Activated T-cell treated with anti-CD3 and anti-CD28 coated beads for 1 hour (primary cell): ENCODE measurements at places on chromosomes 3 and 15.

- DNase-seq, result no peak
Measured at GRCh38 chr3:71006810-71007785, 576.4 kb downstream of the FOXP1 start.

GRCh38 chr3:168116279-168116678 is 20.6 kb upstream of the GOLIM4 start:
- DNase-seq, result no peak

DNA sequence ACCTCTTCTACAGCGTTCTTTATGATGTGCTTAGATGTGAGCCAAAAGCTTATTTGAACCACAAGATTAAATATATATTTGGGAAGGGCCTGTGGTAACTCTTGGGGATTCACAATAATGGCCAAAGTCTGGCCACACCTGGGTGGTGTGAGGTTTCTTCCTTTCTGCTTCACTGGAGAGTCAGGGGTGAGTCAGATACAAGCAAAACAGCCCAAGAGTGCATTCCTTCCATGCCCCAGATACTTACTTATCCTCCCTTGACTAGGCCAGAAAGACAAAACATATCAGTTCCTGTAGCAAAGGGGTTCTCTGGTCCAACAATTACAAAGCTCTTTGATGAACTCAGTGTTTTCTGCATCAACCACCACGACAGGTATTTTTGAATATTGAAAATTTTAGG is 941 bp downstream of the ZBED2 start:
- DNase-seq, result no peak

- no peak for DNase-seq
Measured at GRCh38 chr3:141129541-141130011, 78.4 kb downstream of the SPSB4 start.

- DNase-seq, result no peak
Measured at GRCh38 chr3:88105325-88105724, 44.4 kb upstream of the C3orf38 start.

- no peak for DNase-seq
Measured at GRCh38 chr3:172151651-172152649, 112.6 kb downstream of the FNDC3B start.

DNA sequence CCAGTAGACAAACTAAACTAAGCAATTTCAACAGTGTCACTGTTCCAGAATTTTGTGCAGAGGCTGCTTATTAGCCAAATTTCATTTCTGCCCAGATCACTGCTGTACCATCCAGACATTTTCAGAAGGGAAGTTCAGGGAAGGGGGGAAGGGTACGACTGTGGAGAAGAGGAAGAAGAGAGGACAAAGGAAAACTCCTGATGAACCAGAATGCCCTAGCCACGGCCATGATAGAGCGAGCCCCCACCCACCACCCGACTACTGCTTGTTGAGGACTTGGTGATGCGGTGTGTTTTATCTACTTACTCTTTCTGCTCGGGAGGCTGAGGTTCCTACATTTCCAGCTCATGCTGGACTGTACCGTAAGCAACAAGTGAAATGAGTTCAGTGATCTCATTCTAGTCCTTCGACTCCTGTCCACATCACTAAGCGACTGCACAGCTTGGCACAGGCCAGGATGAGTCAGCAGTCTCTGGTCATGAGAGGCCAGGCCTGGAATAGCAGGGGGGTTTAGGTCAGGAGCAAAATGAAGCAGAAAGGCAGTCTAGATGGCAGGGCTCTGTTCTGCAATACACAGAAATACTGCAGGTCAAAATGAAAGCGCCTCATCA is 330.8 kb downstream of the TIGIT start:
- DNase-seq, result no peak

DNA sequence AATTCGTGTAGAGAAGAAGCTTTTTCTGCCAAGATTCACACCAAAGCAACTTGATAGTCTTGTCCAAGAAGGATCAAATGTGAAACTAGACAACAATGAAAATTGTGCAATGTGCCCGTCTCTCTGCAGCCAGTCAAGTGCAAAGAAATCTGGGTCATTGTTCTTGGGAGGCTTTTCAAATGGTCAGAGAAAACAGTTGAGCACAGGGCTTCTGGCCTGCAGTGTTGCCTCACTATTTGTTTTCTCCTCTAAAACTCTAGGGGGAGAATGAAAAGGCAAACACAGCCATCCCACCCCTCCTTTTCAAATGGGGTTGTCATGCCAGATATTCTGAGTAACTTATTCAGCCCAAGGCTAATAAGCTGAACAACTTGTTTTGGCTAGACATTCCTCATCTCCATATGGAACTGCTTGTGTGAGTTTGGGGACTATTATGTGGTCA is 417.6 kb upstream of the CDIN1 start:
- no peak for DNase-seq

- DNase-seq, result no peak
Measured at GRCh38 chr3:54527953-54528352, 399.9 kb downstream of the LRTM1 start.

DNA sequence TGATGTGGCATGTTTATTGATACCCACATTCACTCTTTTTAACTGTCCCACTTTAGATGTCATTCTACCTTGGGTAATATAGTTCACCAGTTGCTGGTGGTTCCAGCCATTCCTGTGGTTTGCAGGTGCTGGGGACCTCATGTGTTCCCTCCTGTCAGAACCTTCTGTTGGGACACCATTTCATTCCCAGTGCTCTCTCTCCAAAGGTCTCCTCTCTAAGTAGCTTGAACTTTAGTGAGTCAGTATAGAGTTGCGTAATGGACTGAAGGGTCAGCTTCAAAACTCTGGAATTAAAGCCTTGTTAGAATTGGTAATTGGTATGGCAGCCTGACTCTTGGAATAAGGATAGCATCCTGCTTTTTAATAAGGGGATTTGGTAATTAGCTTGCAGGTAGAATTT is 108.5 kb downstream of the PLCL2 start:
- DNase-seq, result no peak
